ENCODE measurements at places on chromosomes 2 and 18. TPM values are rescaled to one million over a fixed set of nuclear protein-coding genes. Genes with fewer than 3 reads are reported as not detected.

ADAM23 gene
- 9.3 TPM for total RNA-seq

CDCA7 gene
- total RNA-seq: 7.2 TPM

ASPRV1 gene
- total RNA-seq: 2.1 TPM

FOXD4L1 gene
- 0.38 TPM for total RNA-seq

GRCh38 chr2:2597712-2598111 lies 266.6 kb upstream of the MYT1L start:
- DNase-seq: no peak

DNA sequence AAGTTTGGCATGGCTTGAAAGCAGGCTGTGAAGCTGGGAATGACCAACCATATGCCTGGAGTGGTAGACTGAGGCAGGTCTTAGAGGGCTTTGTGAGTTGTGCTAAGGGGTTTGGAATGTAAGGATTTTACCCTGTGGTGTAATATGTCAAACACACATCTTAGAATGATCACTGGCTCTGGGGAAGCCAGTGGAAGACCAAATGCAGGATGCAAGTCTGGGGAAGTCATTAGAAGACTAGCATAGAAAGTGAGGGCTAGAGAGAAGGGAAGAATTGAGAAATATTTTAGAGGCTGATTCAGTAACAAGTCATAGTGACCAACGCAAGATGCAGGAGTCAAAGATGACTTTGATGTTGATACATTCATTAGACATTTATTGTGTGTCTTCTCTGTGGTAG lies 3.5 kb upstream of the FHOD3 start:
- no peak for DNase-seq

- no peak for DNase-seq
Observed at GRCh38 chr18:10015941-10016819, 102.4 kb downstream of the VAPA start.

DNA sequence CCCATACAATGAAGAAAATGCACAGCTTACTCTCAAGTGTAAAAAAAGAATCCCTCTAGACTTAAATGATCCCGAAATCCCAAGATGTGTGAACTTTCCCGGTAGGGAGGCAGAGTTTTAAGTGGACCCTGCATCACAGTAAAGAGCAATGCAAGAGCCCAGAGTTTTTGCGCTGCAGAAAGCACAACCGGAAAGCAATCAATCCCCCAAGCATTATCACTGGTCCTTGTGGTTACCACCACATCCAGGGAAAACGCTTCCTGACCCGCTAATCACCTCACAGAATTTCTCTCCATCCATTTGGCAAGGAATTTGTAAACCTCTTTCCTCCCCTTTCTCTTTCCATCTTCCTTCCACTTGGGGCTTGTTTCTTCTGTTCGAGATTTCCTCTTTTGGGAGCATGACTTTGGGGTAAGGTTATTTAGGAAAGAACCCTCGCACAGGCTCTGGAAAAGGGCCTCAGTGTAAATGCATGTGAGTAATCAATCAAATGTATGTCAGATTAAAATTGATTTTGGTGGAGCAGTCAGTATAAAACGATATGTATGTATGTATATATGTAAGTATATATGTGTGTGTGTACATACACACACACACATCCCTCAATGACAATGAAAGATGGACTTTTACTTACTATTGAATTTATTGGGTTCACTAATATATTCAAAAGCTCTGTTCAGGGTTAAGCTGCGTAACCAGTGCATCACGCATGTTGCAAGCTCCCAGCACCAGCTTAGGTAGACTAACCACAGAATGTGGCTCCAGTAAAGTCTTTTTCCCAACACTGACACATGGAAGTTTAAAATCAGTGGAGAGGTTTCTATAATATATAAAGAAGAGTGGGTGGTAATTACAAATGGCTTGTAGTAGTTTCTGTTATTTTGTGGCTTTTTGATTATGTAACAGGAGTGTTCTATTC lies 1.6 kb downstream of the PLCL1 start:
- no peak for DNase-seq

GRCh38 chr2:216195565-216196029 lies 86.4 kb downstream of the XRCC5 start:
- no peak for DNase-seq

All from T-cell (primary cell).